Thyroid gland (tissue), 4 donors: ENCODE measurements at places on chromosomes 3 and 15. TPM values are rescaled to one million over a fixed set of nuclear protein-coding genes. Genes with fewer than 3 reads are reported as not detected.
A peak's percentile ranks its signal among the peaks of the same experiment; 100 is the strongest.

DNA sequence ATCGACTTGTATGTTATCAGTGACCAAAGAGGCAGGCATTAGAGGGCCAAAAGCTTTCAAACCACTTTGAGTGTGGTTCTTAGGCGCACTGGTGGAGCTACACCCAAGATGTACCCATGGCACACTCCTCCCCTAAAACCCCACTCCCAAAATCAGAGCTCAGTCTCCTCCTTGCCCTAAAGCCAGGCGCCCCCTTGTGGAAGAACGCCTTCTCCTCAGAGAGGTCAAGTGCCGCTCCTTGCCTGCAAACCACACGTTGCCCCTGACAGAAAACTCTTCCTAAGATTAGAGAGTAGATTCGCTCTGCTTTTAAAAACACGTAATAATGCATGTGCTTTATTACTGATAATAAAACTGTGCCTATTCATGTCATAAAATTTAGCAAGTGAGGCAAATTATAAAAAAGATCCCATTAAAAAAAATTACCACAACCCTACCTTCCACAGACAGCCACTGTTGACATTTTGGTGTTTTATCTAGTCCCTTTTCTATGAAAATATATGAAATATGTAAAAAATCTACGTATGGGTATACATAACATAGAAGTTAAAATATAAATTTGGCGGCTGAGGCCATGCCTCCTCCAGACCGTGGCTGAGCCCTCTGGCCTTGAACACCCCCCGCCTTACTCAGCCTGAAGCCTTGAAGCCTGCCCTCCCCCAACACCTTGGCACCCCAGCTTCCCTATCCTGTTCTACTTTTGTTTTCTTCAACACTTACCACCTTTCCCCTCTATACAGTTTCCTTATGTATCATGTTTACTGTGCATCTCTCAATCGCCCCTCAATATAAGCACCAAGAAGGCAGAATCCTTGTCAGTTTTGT, 33.5 kb downstream of the BCL2L10 start:
- peak; percentile 89 for DNase-seq
- no peaks in the 10 kb centered on the region for H3K36me3 ChIP-seq
- no peaks in the 10 kb centered on the region for H3K27me3 ChIP-seq
- H3K27ac ChIP-seq, result no peak overlapping the region

- no peak overlapping the region for H3K27ac ChIP-seq
- H3K36me3 ChIP-seq, result no peaks in the 10 kb centered on the region
- no peaks in the 10 kb centered on the region for H3K4me1 ChIP-seq
- no peak overlapping the region for H3K4me3 ChIP-seq
These were observed 537.6 kb upstream of the IL12A start for GRCh38 chr3:159451067-159451466.

DNA sequence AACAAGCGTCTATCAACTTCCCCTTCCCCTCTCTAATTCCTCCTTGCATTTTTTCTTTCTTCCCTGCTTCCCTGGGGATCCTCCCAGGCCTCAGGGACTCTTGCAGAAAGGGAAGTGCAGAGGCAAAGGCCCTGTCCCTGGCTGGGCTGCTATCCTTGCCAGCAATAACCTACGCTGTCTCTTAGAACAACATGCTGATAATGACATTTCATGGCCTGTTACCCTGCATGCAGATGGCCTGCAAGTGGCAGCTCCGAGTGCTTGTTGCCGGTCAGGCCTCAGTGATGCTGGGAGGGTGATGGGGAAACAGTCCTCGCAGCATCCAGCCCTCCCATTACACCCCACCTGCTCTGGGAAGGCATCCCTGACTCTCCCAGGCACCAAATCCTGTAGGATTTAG, 167.6 kb downstream of the RAB11A start:
- no peak overlapping the region for H3K27ac ChIP-seq
- no peaks in the 10 kb centered on the region for H3K4me1 ChIP-seq
- no peak overlapping the region for H3K4me3 ChIP-seq
- H3K27me3 ChIP-seq, result no peaks in the 10 kb centered on the region
- DNase-seq, result no peak

GRCh38 chr3:150117076-150117475, 146.4 kb upstream of the PFN2 start:
- H3K36me3 ChIP-seq, result no peaks in the 10 kb centered on the region
- no peaks in the 10 kb centered on the region for H3K4me1 ChIP-seq
- no peak for DNase-seq
- H3K4me3 ChIP-seq, result no peak overlapping the region

DNA sequence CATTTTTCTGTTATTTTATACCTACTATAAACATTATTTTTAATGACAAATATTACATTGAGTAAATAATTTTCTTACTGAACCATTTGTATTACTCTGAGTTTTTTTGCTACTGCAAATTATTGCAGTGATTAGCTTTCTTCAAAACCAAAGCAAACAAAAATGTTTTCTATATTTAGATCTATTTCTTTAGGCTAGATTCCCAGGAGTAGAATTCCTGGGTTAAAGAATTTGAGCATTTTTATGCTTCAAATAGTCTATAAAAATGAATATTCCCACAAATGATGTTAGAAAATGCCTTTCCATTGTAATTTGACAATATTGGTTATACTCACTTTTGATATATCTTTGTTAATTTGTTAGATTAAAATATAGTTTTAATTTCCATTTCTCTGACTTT, 76.8 kb downstream of the LEKR1 start:
- peaks cover 4% of the 10 kb centered on the region for H3K4me1 ChIP-seq
- no peaks in the 10 kb centered on the region for H3K36me3 ChIP-seq
- DNase-seq, result no peak
- H3K27me3 ChIP-seq, result no peaks in the 10 kb centered on the region

- H3K36me3 ChIP-seq, result no peaks in the 10 kb centered on the region
- no peak overlapping the region for H3K27ac ChIP-seq
- DNase-seq, result no peak
- no peaks in the 10 kb centered on the region for H3K4me1 ChIP-seq
- no peak overlapping the region for H3K4me3 ChIP-seq
These were observed 65.2 kb downstream of the MYLK start for GRCh38 chr3:123818921-123819429.

Gene P4HTM
- total RNA-seq, result 91.7 TPM

Gene GPR27
- total RNA-seq, result 8.0 TPM

- no peaks in the 10 kb centered on the region for H3K4me1 ChIP-seq
- H3K27ac ChIP-seq, result no peak overlapping the region
- no peaks in the 10 kb centered on the region for H3K36me3 ChIP-seq
- H3K4me3 ChIP-seq, result no peak overlapping the region
- no peaks in the 10 kb centered on the region for H3K27me3 ChIP-seq
These were observed 506.9 kb downstream of the OCA2 start for GRCh38 chr15:27592036-27592760.
